Germinal center (tissue), 1 donor: ENCODE measurements at places on chromosomes 7 and 10.

DNA sequence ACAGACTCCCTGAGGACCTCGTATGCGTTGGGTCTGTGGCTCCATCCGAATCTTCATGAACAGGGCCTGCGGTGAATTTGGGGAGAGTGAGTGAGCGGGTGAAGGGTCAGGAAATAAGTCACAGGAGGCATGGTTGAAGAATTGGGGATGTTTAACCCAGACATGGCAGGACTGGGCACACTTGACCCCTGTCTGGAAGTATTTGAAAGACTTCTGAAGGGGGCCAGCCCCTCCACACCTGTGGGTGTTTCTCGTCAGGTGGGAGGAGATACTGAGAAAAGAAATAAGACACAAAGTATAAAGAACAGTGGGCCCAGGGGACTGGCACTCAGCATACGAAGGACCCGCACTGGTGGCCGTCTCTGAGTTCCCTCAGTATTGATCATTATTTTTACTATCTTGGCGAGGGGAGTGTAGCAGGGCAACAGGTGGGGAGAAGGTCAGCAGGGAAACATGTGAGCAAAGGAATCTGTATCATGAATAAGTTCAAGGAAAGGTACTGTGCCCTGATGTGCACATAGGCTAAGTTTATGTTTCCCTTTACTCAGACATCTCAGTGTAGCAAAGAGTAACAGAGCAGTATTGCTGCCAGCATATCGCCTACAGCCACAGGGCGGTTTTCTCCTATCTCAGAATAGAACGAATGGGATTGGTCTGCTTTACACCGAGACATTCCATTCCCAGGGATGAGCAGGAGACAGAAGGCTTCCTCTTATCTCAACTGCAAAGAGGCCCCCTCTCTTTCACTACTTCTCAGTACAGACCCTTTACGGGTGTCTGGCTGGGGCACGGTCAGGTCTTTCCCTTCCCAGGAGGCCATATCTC lies 38.2 kb upstream of the PFKFB3 start:
- no peak for DNase-seq

DNA sequence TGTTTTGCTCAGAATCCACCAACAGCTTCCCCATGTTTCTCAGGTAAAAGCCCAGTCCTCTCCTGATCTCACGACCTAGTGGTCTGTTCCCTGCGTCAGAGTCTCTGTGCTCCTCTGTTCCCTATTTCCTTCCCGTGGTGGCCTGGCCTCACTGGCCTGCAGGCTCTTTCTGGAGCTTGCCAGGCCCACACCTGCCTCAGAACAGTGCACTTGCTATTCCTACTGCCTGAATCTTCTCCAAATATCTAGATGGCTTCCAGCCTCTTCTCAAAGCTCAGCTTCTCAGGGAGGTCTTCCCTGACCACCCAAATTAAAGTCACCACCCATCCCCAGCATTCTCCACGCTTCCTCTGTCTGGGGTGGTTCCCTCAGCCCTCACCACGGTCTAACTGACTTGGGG lies 165.3 kb downstream of the USP6NL start:
- DNase-seq, result no peak

GRCh38 chr7:28921822-28922221 lies 36.3 kb downstream of the TRIL start:
- peak; percentile 57 for DNase-seq

- DNase-seq, result no peak
Measured at GRCh38 chr10:101011517-101012423, 12.2 kb downstream of the LZTS2 start.

- no peak for DNase-seq
Measured at GRCh38 chr10:128526791-128527375, 400.7 kb upstream of the MKI67 start.

DNA sequence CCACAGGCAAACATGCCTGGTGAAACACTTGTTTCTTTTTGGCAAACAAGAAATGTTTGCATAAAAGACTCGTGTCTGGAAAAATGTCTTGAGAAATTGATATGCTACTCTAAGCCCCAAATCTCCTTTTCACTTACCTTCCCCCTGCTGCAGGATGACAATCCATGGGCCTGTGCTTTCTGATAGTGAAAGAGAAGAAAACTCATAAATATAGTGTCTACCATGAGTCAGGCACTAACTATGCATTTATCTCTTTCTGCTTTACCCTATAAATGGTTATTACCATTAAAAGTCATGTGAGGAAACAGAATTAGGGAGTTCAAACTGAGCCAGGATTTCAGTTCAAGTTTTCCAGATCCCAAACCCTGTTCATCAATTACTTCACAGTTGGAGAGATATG lies 6.6 kb upstream of the TARP start:
- no peak for DNase-seq

- no peak for DNase-seq
Measured at GRCh38 chr10:12500381-12501303, 151.3 kb downstream of the CAMK1D start.

- no peak for DNase-seq
Measured at GRCh38 chr10:23725548-23725947, 286.7 kb downstream of the OTUD1 start.

DNA sequence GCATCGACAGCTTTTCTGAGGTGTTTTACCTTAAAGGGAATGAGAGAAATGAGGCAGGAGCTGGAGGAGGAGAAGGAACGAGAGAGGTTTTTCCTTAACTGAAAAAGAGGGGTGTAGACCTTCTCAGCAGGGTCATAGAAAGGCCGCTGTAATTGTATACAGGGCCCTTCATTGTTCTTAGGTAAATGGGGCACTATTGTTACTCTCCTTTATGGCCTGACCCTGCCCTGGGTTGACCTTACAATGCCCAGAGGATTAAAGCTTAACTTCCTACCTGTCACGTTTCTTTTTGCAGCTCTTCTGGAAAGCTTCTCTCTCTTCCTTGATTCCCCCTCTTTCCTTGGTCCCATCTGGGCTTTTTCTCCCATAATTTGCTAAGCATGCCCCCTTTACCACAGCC lies 13.7 kb upstream of the PDLIM1 start:
- DNase-seq, result no peak

DNA sequence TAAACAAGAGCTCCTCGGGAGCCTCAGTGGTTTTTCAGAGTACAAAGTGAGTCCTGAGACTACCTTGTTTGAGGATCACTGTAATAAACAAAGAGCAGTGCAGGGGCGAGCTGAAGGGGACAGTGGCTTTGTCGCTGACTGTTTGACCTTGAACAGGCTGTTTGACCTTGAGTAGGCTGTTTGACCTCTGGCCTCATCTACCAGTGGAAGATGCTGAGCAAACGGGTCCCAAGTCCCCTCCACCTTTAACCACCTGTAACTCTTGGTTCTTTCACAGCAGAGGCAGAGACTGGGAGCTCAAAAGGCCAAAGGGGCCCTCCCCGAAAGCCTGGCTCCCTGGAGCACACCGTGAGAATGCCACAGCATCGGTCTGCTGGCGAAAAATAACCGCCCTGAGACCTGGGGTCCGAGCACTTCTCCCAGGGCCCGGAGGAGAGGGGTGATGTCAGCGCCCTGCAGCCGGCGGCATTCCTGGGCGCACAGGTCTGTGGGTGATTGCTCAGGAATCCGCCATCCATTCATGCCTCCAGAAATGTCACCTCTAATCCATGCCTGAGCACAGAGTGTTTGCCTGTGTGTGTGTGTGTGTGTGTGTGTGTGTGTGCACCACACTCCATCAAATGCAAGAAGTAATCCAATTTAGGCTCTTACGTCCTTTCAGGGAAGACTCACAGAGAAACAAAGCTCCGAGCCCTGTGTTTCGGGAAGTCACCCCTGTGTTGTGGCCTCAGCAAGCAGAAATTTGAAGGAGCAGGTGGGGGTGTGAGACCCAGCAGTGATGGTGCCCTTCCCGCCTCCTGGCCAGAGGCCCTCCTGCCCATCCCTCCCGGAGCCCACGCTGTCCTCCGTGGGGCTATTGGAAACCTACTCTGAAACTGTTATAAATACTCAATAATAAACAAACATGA lies 66.5 kb downstream of the ASB13 start:
- no peak for DNase-seq

DNA sequence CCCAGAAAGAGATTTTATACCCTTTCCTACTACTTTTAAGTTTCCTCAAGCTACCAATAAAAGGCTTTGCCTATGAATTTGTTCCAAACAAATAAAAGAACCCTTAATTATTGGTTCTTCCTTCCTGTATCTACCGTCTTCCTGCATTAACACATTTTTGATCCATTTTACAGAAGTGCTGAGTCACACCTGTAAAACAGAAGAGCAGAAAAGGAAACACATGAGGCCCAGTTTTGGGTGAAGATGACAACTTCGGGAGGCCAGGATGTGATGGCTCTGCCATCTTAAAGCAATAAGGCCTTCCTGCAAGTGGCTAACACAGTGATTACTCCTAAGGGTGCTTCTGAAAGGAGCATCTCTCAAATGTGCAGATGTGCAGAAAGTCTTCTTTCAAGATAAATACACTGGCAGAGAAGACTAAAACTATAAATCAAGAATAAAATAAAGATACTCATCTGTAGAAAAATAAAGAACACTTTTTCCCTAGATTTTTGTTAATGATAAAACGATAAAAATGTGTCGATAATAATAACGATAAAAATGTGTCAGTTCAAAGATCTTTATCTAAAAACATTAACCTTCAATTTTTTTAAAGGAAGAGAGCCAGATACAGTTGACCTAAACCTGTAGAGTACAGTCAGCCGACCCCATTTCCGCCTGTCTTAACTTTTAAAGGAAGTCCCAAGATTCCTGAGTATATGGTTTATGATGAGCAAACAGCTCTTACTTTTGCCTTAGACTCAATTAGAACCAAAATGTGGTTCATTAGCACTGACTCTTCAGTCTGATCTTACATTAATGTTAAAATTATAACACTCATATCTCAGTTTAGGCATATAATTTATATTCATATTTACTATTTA lies 108.6 kb downstream of the UBE2H start:
- DNase-seq, result no peak

DNA sequence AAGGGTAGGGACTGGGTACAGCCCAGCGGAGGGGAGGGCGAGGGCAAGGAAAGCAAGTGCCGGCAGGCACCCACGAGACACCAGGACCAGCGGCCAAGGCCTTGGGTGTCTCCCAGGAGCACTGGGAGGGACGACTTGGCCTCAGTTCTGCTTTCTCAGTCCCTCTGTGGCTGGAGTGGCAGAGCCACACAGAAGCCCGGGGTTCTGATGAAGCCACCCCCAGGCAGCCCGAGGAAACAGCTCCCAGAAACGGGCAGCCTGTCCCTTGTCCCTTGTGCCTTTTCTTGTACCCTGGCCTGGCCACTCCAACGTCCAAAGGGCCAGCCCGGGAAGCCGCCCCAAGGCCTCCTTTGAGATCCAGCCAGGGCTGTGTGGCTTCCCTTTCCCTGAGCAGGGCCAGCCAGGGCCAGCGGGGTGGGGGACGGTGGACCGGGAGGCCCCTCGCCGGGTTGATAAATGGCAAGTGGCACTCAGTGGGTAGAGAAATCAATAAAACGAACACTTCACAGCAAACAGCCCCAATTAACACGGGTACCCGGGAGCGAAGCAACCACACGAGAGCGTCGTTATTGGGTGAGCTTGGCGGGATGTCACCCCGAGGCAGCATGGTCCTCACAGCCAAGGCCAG lies 69.8 kb upstream of the GNA12 start:
- DNase-seq, result no peak

GRCh38 chr7:38673795-38674194 lies 42.6 kb upstream of the AMPH start:
- no peak for DNase-seq

DNA sequence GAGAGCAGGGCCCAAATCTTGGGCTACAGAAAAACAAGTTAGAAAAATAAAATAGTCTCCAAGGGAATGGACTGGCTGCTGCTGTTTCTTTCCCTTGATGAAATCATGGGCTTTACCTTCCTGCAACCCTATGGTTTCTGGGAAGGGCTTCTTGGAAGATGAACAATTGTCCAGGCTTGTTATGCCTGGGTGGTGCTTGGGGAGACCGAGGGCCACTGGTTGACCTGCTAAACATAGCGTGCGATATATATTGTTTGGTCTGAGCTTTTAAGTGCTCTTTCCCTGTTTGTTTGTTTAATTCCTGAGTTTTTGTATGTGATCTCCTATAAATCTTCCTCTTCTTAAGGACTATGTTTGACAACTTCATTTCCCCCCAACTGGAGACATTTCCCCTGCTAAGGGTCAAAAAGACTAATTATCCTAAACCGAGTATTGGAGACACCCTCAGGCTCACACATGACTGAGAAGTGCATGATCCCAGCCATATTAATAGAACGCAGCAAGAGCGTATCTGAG lies 37.9 kb downstream of the SLC25A28 start:
- no peak for DNase-seq

GRCh38 chr7:26029911-26030310 lies 122.1 kb upstream of the NFE2L3 start:
- DNase-seq, result no peak

GRCh38 chr10:29011516-29011915 lies 277.4 kb upstream of the LYZL1 start:
- no peak for DNase-seq

DNA sequence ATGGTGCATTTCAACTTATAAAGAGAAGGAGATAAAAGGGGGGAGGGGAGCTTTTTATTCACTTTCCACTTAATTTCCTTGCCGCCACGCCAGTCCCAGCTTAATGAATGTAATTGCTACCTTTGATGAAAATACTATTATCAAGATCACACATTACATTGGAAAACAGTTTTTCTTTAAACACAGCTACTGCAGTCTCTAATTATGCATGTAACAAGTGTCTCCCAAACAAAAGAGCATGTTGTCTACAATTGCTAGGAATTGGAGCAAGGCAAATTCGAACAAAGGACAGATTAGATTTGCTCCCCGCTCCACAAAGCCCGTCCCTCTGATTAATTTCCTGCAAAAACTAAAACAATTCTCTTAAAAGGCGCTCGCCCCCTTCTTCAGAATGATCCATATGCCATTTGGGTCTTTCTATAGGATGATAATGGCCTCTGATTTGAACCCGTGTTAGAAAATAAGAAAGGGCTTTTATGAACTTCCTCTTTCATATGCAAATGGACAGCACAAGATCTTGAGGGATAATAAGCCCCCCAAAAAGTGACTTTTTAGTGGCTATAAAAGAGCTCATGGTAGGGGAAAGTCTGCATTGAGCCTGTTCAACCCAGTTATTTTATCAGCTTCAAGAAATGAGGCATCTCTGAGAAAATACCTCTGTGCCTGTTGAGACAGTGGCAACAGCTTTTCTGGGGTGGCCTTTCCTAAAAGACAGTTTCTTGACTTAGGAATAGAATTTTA lies 60.6 kb downstream of the ACADSB start:
- DNase-seq, result no peak

DNA sequence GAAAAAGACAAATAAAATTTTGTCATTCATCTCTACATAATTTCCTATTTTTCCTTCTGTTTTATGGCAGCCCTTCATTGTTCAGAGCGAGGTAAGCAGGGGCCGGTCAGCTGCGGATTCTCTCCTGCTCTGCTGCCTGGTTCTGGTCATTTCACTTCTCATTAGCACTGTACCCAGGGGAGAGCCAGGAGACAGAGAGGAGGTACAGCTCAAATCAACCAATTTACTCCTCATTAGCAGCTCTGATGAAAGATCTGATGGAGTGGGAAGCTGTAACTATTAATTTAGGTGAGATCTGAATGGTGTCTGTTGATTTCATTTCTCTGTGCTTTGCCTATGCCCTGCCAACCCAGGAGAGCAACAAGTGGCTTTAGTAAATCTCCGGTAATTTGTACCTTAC lies 241.5 kb upstream of the PFKP start:
- no peak for DNase-seq

GRCh38 chr10:34024693-34025425 lies 690.4 kb upstream of the NRP1 start:
- no peak for DNase-seq
